Activated naive CD4-positive, alpha-beta T cell treated with anti-CD3 and anti-CD28 coated beads, Interleukin-2, amount 50 U/mL, for 72 hours (primary cell): ENCODE measurements at places on chromosomes 6 and 20. TPM values are rescaled to one million over a fixed set of nuclear protein-coding genes. Genes with fewer than 3 reads are reported as not detected.

DNA sequence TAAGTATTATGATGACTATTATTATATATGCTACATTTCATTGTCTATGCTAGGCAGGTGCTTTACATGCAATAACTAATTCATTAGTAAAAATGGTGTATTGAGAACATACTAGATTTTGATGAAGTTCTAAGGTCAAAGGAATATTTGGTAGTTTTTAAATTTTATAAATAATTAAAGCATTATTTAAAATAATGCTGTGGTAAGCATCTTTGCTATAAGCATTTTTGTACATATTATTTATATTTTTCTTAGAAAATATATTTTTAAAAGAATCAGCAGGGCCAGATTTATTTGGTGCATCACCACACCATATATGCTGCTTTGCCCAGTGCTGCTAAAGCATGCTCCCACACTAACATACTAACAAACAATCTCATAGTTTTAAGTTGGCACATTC is 517.9 kb downstream of the C6orf118 start:
- DNase-seq, result no peak

The MYCT1 gene
- total RNA-seq, result not detected

The WFDC12 gene
- not detected for total RNA-seq

The ALDH5A1 gene
- total RNA-seq, result 14.6 TPM

The MARCKS gene
- 0.05 TPM for total RNA-seq

- no peak for DNase-seq
Observed at GRCh38 chr6:9485992-9486391, 928.9 kb downstream of the TFAP2A start.

The SPEF1 gene
- total RNA-seq, result not detected

DNA sequence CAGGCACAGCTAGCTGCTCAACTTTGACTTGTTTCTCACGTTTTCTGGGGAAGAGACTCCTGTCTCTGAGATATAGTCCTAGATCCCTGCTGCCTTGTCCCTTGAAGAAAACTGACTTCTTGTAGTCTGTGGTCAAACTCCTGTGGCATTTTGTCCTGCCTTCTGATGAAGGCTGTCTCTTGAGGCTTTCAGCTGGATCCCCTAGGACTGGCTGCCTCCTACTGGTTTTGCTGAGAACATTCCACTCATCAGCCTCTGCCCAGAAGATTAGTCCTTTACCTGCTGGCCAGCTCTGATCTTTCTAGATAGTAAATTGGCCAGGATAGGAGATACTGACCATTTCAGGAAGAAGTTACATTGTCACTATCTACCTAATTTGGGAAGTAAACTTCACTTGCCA is 71.9 kb upstream of the CNR1 start:
- DNase-seq, result no peak

The HMGN4 gene
- total RNA-seq, result 87.0 TPM

The PAQR8 gene
- total RNA-seq, result 11.4 TPM

DNA sequence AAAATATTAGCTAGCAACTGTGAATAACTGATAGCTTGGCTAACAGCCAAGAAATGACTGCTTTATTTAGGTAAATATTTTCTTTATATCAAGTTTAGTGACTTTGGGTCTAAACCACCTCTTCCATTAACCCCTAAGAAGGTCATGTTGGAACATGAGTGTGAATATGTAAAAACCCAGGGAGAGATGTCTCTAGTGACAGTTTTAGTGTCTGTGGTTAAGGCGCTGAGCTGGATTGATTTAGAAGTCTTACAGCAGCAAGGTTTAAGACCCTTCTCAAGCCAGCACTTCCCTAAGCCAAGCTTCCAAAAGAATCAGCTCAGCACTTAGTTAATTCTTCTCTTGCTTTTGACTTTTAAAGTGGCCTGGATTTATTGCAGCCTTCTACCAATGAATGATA is 11.4 kb upstream of the SIRT5 start:
- no peak for DNase-seq

- DNase-seq, result peak; percentile 89
Observed at GRCh38 chr6:44126320-44127149, 717 bp downstream of the MRPL14 start.

- DNase-seq, result no peak
Observed at GRCh38 chr6:111828809-111829208, 44.4 kb downstream of the FYN start.

DNA sequence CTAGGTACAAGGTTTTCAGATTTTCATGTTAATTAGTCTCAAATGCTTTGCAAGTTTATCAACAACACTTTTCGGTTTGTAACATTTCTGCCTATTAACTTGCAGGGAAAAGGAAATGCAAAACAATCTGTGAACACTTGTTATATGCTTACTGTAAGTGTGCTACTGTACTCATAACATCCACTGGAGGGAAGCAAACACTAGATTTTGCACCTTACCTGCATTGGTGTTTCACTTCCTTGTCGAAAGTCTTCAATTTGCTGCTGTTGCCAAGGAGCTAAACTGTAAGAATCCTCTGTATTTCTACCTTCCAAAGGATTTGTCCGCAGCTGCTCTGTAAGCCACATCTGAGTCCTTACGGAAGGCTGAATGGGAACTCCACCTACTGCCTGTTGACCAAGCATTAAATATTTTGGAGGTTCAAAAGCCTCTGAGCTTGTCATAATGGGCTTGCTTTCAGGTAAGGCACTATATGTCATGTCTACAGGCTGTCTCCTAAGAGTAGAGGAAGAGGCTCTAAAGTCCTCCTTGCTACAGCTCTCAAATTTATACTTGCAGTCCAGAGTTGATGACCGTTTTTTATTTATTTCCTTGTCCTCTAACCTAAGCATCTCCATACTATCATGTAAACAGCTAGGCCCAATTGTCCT is 17.3 kb downstream of the PLN start:
- DNase-seq, result no peak

The SLC44A4 gene
- total RNA-seq, result 0.29 TPM

DNA sequence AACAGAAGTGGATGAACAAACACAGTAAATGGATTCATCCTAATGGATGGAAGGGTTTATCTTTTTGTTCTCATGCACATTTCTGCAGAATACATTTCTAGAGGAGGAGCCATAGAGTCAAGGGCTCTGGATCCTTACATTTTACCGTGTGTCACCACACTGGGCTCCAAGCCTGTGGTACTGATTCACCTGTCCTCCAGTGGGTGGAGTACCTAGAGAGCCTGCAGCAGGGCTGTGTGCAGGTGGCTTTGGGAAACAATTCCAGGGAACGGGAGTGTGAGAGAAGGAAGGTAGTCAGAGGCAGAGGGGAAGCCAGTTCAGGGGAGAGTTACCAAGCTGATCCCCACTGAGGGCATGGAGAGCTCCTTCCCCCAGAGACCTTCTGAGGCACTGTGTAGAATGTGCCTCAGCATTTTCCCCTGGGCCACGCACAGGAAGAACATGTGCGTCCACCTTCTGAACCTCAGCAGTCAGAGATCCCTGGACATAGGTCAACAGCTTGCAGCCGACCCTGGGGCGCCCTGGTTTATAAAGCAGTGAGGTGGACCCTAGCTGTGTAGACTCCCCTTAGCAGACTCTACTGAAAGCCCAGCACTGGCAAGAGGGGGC is 85.3 kb upstream of the SLC22A23 start:
- DNase-seq, result no peak

GRCh38 chr6:5624256-5624655 is 362.9 kb downstream of the FARS2 start:
- DNase-seq, result no peak

The DST gene
- total RNA-seq, result 10.9 TPM

The PET117 gene
- 13.9 TPM for total RNA-seq

DNA sequence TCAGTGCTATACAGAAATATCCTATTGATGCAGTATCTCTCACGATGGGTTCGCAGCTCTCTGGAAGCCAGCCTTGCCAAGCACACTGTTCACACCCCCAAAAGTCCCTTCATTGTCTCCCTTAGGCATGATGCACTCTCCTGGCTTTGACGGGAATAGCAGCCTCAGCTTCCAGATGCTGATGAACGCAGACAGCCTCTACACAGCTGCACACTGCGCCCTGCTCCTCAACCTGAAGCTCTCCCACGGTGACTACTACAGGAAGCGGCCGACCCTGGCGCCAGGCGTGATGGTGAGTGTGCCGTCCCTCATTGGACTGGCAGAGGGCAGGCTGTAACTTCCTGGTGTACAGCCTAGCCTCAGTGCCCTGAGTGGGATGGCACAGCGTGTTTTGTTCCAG is 60.0 kb upstream of the PBOV1 start:
- DNase-seq, result no peak

GRCh38 chr6:63899550-63899949 is 263.9 kb downstream of the PHF3 start:
- DNase-seq, result no peak

The CENPB gene
- total RNA-seq, result 34.4 TPM

The PRSS16 gene
- total RNA-seq, result 2.5 TPM

DNA sequence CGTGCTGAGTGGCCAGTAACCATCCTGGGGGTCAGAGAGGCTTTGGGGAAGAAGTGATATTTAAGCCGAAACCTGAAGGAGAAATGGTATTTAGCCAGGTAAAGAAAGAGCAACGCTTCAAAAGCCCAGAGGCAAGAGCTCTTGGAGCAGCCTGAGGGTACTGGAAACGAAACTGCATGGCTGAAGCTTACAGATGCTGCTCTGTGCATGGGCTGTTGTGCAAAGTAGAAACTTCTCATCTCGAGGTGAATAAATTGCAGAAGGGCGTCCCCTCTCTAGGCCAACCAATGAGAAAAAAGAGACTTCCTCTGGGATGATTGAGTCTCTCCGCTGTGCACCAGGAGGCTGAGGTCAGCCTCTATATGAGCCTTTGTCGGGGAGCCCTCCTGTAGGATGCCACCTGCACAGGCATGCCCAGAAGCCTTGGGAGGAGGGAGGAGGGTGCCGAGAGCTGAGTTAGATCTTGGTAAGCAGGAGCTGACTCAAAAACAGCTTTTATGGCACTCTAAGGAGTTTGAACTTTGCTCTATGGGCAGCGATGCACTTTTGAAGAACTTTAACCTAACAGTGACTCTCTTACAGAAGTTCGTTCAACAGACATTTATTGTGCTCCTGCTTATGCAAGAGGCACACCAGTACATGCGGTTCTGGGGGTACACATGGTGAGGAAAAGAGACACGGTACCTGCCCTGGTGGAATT is 61.6 kb upstream of the EDN1 start:
- DNase-seq, result no peak

DNA sequence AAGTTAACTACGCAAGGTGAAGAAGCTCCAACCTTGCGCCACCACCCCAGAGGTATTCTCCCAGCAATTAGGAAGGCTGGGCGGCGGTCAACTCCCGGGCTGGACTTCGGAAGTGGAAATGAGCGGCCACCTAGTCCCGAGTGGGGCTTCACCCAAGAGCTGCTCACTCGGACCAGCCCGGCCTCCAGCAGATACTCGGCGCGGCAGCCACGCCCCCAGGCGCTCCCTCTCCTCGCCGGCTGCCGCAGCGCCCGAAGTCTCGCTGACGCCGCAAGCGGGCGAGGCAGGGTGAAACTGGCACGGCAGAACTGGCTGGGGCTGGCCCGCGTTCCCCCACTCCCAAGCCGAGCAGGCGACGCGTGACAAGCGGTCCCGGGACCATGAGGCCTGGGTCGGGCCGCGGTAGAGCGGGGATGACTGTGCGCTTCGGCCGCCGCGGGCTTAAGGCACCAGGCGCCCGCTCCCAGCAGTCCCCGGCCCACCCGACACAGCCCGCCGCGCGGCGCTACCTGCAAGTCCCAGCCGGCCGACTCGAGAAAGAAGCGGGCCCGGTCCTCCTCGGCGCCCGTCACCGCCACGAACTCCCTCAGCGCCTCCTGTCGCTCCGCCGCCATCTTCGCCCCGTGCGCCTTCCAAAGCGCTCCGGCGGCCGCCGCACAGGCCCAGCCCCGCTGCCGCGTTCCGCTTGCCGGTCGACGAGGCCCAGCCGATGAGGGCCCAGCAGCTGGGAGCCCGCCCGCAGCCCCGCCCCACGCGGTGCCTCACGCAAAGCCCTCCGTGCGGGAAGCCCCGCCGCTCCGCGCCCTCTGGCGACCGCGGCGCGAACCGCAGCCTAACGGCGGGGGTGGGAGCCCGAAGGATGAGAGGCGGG is at the start of gene NSFL1C:
Gene NSFL1C (minus strand): TSS at position 639 of the 871 bp plus-strand sequence. CDS start 25 bp downstream, at position 614.
- peak; percentile 93 for DNase-seq

The HLA-DQB1 gene
- 34.7 TPM for total RNA-seq
